GM12865 (cell line): ENCODE measurements at places on chromosomes 12 and 14.

DNA sequence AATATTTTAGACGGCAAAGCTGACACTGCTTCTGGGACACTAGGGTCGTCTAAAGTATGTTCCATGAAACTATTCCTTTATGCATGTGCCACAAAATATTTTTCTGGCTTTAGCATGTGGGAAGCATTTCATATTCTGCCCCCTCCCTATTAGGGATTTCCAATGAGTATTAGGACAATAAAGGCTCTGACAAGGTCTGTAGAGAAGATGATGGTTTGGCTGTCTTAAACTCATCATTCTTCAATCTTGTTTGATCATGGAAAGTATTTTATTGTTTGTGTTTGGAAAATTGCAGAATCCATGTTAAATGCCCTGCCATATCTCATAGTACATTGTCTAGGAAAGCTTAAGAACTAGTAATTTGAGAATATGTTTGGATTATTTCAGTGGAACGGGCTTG, 22.8 kb downstream of the SERPINA1 start:
- no peak for DNase-seq

DNA sequence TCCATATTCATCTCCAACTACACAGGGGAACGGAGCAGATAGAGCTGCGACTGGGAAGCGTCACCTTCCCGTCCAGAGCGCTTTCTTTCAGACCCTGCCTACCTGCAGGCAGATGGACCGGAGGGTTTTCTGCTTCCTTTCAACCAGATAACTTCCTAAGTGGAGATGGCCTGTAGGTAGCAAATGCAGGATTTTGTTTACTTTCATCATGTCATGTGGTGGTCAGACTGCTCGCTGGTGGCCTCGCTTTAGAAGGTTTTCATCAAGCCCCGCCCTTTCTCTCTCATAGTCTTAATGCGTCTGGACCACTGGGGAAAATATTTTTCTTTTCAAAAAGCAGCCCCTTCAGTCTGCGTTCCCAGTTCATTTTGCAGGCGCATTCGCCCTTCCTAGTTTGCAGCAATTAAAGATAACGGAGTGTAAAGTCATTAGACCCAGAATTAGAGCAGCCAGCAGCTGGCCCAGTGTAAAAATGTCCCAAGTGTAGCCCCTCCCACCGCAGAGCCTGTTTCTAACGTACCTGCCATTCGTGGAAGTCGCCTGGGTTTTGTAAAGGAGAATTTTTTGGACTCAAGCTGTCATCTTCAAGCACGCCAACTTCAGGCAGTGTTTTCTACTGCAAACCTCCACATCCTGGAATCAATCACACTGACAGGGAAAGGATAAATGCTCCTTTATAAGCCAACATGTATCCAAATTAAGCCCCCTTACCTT, 68.9 kb downstream of the TESC start:
- DNase-seq: no peak

GRCh38 chr12:51908876-51909592, 1.7 kb downstream of the ACVRL1 start:
- no peak for DNase-seq

DNA sequence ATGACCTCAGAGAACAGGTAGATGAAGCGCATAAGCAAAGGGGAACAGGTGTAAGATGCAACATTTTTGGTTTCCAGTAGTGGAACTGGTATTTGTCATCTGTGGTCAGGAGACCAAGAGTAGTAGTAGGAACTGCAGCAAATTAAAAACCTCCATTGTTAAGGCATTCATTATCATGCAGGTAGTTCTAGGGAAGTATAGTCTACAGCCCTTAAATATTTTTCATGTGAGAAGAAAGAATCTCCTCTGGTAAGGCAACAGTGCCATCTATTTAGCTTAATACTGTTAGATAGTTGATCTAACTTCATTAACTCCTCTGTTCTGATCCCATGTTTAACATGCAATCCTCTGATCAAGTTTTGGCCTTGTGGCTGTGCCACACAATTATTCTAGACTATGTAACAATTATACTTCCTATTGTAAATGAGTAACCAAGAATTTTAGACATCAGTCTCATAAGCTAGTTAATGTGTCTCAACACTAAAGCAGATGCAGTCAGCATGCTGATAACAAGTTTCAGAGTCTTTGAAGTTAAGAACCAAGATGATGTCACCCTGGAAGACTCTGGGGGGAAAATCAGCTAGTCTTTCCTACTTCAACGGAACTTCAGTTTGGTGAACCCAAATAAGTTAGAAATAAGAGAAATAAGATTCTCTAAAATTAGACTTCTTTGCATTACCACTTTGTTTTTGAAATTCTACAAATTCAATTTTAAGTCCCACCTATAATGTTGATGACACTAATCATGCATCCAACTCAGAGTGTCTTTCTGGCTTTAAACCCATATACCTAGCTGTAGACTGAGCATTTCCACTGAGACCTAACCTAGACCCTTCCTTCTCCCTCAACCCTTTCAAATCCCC, 70.9 kb downstream of the STXBP6 start:
- DNase-seq: no peak

- DNase-seq: no peak
Measured at GRCh38 chr12:64781280-64782190, 22.3 kb upstream of the GNS start.

DNA sequence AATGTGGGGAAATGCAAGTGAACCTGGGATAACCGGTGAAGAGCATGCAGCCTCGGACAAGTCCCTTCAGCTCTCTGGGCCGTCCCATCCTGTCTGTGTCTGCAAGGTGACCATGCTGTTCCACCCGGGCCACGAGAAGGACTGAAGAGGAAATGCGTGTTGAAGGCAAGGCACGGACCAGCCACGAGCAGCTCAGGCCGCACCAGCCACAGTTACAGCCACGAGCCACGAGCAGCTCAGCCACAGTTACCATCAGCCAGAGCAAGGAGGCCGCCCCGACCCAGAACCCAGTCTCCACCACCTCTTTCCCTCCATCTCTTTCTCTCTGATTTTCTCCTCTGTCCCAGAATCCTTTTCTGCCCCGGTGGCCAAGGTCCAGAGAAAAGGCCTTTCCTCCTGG, 18.8 kb upstream of the GALNT9 start:
- no peak for DNase-seq

DNA sequence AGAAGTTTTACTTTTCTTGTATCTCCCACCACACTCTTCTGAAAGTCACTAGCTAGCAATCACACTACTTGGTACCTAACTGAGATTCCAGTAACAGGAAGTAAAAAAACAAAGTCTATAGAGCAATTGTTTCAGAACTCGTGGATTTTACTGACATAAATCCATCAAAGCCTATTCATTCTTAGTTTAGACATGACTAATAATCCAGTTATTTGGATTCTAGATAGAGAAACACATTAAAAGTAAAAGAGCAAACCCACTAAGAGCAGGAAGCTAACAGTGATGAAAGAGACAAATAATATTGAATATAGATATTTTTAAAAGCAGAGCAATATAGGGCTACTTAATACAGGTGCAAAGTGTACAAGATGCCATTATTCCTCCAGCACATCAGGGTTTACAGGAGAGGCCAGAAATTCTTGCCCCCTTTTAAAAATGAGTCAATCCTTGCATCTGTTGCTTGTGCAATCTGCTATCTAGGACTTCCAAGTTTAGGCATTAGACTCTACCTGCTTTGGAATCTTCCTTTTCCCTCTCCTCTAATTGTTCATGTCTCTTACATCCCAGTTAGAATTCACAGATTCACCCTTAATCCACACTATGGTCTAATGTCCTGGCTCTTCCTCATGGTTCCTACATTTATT, 6.0 kb downstream of the HEATR5A start:
- no peak for DNase-seq

GRCh38 chr12:82964446-82964845, 277.7 kb downstream of the TMTC2 start:
- DNase-seq: no peak

DNA sequence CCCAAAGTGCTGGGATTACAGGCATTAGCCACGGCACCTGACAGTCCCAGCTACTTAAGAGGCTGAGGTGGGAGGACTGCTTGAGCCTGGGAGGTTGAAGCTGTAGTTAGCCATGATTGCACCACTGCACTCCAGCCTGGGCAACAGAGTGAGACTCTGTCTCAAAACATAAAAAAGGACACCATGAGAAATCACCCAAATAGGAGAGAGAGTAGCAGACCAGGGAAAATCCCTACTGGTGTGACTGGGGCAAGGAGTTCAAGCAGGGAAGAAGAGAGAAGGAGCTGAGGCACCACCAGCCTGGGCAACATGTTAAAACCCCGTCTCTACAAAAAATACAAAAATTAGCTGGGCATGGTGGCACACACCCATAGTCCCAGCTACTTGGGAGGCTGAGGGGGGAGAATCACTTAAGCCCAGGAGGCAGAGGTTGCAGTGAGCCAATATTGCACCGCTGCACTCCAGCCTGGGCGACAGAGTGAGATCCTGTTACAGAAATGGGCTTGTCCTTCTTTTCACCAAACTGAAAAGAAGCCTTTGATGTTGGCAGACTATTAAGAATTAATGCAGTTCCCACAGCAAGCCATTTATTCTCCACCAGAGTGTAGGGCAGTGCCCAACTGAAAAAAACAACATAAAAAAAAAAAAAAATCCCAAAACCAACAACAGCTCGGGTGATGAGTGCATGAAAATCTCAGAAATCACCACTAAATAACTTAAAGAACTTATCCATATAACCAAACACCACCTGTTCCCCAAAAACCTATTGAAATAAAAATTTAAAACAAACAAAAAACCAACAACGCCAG, 4.5 kb upstream of the SRSF9 start:
- no peak for DNase-seq

DNA sequence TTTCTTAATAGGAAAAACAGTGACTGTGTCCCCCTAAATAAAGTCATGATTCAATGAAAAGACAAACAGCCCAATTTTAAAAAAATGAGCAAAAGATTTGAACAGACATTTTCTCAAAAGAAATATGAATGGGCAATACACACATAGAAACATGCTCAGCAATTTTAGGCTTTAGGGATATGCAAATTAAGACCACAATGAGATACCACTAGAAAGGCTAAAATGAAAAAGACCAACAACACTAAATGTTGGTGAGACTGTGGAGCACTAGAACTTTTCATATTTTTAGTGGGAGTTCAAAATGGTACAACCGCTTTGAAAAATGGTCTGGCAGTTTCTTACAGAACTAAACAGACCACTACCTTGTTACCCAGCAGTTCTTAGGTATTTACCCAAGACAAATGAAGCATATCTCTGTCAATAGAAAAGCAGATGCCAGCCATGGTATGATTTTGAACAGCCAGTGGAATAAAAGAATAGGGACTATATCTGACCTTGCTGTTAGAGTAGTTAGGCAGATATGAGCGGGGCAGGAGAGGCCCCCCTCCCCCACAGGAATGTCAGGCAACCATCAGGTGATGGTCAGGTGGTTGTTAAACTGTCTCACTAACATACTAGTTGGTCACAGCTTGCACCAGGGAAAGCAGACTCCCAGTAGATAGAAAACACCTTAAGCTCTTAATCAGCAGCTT, 108.8 kb downstream of the PRKCH start:
- DNase-seq: no peak

- peak; percentile 77 for DNase-seq
Measured at GRCh38 chr14:61025251-61026223, 44.5 kb downstream of the SLC38A6 start.

- no peak for DNase-seq
Measured at GRCh38 chr14:51035611-51036192, 59.2 kb downstream of the TRIM9 start.

GRCh38 chr12:94198872-94199271, 50.5 kb downstream of the PLXNC1 start:
- DNase-seq: no peak

DNA sequence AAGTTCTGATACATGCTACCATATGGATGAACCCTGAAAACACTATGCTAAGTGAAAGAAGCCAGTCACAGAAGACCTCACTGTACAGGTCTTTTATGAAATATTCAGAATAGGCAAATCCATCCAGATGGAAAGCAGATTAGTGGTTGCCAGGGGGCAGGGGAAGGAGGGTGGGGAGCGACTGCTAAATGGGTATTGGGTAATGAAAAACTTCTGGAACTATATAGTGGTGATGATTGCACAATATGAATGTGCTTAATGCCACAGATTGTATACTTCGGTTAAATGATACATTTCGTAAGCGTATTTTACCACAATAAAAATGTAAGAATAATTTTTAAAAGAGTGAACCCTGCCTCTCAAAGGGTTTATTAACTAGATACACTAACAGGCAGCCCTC, 11.8 kb upstream of the KSR2 start:
- DNase-seq: no peak

GRCh38 chr12:110688446-110689280, at the start of gene HVCN1:
Gene HVCN1 (minus strand): TSS chr12:110689115. CDS start chr12:110683245, 5,870 bp downstream.
- peak; percentile 70 for DNase-seq

GRCh38 chr12:115609347-115609746, 668.1 kb downstream of the MED13L start:
- no peak for DNase-seq

- DNase-seq: no peak
Measured at GRCh38 chr12:91482231-91482630, 299.6 kb upstream of the DCN start.

GRCh38 chr12:65308006-65308405, 29.5 kb downstream of the MSRB3 start:
- no peak for DNase-seq

- no peak for DNase-seq
Measured at GRCh38 chr12:6722863-6723262, 983 bp upstream of the COPS7A start.

- no peak for DNase-seq
Measured at GRCh38 chr12:4477129-4477528, 31.5 kb upstream of the FGF6 start.

GRCh38 chr14:105617201-105617777, 90.9 kb downstream of the TMEM121 start:
- DNase-seq: no peak

DNA sequence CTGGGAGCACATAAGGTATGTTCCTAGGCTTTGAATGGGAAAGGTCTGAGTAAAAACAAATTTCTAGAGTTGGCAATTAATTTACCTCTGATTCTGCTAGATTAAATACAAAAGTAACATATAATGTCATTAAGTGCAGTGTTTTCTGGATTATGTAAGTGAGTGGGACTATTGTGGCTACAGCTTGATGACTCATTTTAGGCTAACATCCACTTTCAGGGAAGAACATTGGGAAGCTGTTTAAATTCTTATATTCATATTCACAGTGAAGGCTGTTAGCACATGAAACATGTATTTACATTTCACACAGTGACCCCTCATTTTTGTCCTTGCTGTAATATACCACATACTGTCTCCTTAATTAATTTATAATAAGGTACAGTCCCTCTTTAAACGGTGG, 13.2 kb upstream of the BMAL2 start:
- DNase-seq: no peak

- no peak for DNase-seq
Measured at GRCh38 chr12:4871514-4871913, 38.2 kb upstream of the KCNA1 start.
